ENCODE measurements at places on chromosomes 3 and 15.

DNA sequence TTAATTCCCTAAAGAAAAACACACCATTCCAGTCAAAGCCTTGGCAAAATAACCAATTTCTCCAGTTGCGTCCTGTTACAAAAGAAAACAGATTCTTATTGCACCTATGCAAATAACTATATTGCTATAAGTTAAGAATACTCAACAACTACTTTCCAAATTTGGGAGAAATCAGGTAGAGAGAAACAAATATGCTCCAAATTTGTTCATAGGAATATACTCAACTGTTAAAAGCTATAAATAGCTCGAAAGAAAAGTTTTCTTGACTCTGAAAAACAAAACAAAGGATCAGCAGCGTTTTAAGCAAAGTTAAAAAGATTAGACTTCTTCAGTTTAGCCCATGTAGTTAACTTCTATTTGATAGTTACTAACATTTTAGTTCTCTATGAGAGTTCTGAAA is 20.1 kb upstream of the SKIL start:
- no peak for DNase-seq

DNA sequence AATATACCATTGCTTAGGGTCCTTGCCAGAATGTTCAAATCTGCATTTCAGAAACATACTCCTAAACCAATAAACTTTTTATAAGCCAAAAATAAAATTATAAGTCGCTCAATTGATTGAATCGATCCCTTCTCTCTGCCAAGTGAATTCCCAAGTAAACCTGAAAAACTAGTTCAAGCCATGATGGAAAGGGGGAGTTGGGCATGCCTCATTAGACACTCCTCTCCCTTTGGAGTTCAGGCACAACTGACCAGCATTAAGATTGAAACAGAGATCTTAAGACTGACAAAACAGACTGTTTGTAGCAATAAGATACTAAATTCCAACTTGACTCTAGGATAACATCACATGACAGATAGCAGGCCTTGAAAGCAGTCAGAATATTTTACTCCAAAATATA is 113.7 kb upstream of the RASGRP1 start:
- DNase-seq: no peak

- no peak for DNase-seq
These were observed 33.5 kb upstream of the HHATL start for GRCh38 chr3:42736081-42736480.

GRCh38 chr3:169280010-169280585 is 383.4 kb downstream of the MECOM start:
- no peak for DNase-seq

- no peak for DNase-seq
These were observed 2.3 kb downstream of the CCK start for GRCh38 chr3:42263354-42264346.

DNA sequence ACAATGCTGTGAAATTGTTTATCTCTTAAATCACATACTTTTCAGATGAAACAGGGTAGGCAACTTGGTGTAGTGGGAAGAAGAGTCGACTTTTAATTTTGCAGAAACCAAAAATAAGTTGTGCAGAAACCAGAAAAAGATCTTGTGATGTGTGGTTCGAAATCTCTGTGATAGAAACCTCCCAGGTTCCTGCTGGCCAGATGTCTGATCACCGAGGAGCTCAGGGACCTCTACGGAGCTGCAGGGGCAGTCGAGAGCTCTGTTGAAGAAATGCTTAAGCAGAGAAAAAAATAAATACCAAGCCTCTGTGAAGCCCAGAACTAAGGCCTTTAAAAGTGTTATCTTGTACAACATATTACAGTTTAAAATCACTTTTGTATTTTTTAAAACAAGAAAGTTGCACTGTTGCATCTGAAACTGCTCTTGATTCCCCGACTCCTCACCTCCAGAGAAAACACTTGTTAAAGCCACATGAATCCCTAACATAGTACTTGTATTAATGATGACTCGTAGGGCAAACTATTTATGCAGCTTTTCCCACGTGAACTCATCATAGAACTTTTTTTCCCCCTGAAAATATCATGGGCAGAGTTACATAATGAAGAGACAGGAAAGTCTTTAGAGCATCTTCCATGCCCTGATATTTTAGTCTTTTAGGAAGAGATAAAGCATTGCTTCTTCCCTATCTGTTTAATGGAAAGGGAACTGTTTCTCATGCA is 51.3 kb downstream of the CCK start:
- no peak for DNase-seq

- DNase-seq: no peak
These were observed 756.3 kb downstream of the NTRK3 start for GRCh38 chr15:87500240-87500639.

GRCh38 chr3:153567556-153567955 is 405.5 kb downstream of the RAP2B start:
- no peak for DNase-seq

DNA sequence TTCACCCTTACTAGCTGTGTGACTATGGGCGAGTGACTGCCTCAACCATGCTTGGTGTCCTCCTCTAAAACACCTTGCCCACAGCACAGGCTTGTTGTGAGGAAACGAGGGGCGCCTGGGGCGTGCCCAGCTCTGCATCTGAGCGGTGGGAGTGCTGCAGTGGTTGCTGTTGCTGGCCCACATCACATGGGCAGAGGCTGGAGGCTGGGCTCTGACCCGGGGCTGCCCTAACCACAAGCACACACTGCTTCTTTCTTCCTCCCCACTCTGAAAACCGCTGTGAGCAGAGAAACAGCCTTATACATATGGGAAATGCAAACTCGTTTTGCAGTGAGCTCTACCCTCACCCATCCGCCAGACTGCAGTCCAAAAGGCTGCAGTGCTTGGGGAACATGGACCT is 74.8 kb upstream of the RPL32 start:
- DNase-seq: no peak

DNA sequence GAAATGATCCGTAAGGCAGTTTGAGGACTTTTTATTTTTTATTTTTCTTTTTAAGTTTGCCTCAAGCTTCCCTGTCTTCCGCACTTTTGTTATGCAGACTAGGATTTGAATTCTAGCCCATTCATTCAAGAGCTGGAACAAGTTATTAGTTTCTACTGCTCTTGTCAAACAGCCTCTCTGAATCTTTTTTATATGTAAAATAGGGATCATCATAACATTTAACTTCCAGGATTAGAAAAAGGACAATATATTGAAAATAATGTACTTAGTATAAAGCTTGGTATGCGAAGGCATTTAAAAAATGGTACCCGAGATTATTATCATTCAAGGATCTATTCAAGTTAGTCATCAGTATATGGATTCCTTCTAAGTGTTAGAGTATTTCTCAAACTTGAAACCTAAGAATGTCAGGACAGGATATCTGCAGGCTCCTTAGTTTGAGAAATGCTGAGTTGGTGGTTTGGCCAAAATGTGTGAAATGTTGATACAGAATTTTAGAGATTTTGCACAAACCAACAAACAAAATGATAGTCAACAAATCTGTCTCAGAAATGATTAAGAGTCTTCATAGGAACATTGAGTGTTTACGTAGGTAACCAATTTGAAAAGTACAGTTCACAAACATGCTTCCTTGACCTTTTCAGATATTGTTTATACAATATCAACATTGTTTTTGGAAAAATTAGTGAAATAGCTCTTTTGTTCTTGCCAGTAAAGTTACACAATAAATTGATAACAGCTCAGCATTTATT is 40.5 kb upstream of the IGSF10 start:
- no peak for DNase-seq

DNA sequence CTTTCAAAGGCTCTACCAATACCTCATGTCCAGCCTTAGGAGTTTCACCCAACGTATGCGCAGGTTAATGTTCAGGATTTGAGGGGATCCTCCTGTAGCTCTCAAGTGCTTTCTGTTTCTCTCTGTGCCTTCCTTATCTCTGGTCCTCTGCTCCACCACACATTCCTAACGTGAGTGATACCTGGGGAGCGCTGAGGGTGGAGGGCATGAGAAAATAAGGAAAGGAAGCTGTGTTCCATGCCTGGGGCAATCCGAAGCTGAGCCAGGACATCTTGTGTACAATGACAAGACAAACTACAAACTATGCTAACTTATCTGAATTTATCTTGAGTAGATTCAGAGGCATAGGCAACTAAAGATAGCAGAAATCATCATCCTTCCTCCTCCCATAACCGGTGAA is 136.4 kb downstream of the SST start:
- DNase-seq: no peak

GRCh38 chr3:48456456-48456855 is 9.9 kb downstream of the ATRIP start:
- DNase-seq: no peak

- no peak for DNase-seq
These were observed 43.3 kb downstream of the PLOD2 start for GRCh38 chr3:146117406-146118285.

GRCh38 chr3:34570916-34571705 is 772.7 kb downstream of the PDCD6IP start:
- DNase-seq: no peak

DNA sequence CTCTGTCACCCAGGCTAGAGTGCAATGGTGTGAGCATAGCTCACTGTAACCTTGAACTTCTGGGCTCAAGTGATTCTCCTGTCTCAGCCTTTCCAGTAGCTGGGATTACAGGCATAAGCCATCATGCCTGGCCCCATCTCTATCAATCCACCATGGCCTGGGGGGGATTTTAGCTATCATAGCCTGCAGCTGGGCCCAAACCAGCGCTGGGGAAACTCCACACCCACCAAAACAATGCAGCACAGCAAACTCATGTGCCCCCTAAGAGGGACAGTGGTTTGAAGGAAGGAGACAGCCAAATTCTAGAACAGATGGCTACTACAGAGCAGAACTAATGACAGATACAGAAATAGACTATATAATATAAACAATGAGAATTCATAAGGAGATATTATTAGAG is 13.8 kb upstream of the NSMCE3 start:
- DNase-seq: no peak

- no peak for DNase-seq
These were observed 142.6 kb upstream of the CFAP20DC start for GRCh38 chr3:59192473-59192872.

GRCh38 chr3:148146947-148147826 is 550.5 kb upstream of the AGTR1 start:
- DNase-seq: no peak

- no peak for DNase-seq
These were observed 21.9 kb downstream of the KLHL6 start for GRCh38 chr3:183533412-183534132.

- no peak for DNase-seq
These were observed 45.1 kb upstream of the RSL24D1 start for GRCh38 chr15:55241891-55242290.

- no peak for DNase-seq
These were observed 443.8 kb upstream of the TGFBR2 start for GRCh38 chr3:30162579-30162978.

DNA sequence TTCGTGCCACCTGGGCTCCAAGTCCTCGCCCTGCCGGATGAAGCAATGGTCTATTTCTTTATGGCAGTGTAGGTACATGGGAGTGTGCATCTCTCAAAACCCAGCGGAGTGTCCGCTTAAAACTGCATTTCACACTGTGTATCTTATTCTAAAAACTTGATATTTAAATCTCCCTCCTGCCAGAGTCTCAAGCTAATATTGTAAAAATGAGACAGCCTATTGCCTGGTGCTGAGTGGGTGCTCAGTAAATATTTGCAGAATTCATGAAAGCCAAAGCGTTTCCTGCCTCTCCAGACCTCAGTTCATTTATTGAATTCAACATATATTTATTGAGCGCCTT is 330 bp upstream of the TBC1D2B start:
- no peak for DNase-seq

GRCh38 chr3:135239615-135239884 is 444.5 kb downstream of the EPHB1 start:
- DNase-seq: no peak

DNA sequence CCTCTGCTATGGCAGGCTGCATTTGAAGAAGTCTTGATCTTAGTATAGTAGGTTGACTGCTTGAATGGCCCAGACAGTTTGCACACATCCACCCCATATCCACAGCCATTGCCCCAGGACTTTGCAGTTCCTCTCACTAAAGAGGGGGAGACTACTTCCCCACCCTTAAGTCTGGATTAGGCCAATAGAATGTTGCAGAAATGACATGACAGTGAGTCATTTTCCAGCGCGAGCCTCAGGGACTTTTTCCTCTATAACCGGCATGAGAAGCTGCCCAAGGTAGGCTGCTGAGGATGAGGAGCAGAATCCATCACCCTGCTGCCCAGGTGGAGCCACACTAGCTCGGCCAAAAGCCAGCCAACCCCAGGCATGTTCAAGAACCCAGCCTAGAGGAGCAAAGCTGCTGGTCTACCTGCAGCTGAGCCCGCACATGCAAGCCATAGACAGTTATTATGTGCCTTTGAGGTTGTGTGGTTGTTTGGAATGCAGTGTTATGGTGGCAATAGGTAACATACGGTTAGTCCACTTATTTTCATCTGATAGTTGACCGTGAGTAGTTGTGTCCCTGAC is 113.9 kb downstream of the TLE3 start:
- DNase-seq: no peak

GRCh38 chr15:91368611-91369010 is 268.6 kb downstream of the SV2B start:
- DNase-seq: no peak

DNA sequence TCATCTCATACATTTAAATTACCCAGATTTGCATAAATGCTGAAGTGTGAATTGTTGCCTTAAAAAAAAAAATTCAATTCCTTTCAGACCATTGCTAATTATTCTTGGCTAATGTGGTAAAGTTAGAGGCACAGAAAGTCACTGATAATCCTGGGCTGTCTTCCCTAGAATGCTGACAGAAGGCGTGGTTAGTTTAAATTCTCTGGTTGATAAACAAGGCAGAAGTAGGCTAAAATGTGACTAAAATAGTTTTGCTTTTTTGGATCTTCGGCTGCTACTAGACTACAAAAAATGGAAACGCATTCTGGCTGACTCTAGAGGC is 193.7 kb downstream of the OTOL1 start:
- no peak for DNase-seq

DNA sequence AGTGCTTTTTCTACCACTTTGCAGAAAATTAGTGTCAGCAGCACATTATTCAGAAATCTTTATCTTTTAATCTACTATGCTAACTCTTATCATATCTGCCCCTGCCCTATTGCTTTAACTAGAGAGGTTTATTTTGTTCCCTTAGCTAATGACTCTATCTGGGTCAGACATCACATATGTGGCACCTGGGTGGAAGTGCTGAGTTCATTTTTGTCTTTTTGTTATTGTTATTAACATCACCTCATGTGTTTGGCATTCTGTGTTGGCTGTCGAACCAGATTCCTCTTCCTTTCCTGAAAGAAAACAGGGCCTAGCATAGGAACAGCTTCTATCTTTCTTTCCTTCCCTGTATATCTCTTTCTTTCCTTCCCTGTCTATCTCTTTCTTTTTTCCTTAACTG is 100.7 kb downstream of the RBMS3 start:
- DNase-seq: no peak

- DNase-seq: no peak
These were observed 31.4 kb downstream of the NPTN start for GRCh38 chr15:73601451-73602445.

- DNase-seq: no peak
These were observed 122.1 kb upstream of the TMEM108 start for GRCh38 chr3:132916096-132916495.

- DNase-seq: no peak
These were observed 160.5 kb downstream of the THSD4 start for GRCh38 chr15:71275566-71276335.

GRCh38 chr3:28934126-28934813 is 346.6 kb upstream of the RBMS3 start:
- DNase-seq: no peak

GRCh38 chr15:92098869-92099268 is 245.4 kb downstream of the SLCO3A1 start:
- DNase-seq: no peak

GRCh38 chr3:159928666-159929065 is 60.0 kb upstream of the IL12A start:
- DNase-seq: no peak

- no peak for DNase-seq
These were observed 132.5 kb downstream of the ARNT2 start for GRCh38 chr15:80536716-80537115.
